NCI-H524 treated with DMSO at 0.1 percent for 48 hours (cell line): ENCODE measurements at places on chromosomes 12 and 14.
A peak's percentile ranks its signal among the peaks of the same experiment; 100 is the strongest.

DNA sequence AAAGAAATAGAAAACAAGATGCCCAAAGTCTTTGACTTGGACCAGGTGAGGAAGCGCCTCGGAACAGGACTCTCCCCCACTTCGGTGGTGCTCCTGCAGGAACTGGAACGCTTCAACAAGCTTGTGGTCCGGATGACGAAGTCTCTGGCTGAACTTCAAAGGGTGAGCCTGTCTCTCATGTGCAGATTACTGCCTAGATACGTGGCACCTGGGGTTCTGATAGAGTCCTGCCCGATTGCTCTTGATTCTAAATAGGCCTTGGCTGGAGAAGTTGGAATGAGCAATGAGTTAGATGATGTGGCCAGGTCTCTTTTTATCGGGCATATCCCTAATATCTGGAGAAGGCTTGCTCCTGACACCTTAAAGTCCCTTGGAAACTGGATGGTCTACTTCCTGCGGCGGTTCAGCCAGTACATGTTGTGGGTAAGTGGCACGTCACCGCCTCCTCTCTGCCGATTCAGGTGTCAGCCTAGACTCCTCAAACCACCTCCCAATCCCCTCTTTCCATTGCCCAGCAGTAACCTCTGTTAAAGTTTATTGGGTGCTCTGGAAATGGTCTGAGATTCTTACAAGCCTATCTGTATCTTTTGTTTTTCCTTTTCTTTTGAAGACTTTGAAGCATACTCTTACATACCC lies 40.8 kb downstream of the CCDC92 start:
- DNase-seq = no peak

DNA sequence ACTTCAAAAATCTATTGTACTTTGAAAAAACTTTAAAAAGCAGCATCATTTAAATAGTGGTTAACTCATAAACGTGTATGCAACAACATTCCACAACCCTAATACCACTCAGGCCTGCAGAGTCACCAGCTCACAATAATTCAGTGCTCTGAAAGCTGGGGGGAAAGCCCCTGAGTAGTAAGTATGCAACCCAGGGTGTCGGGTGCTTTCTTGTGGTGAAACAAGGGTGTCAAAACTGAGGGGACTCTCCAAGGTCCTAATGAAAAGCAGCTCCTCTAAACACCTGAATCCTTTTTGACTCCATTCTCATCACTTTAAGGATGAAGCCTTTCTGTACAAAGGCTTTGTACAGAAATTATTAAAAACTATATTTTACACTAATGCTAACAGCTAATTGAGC lies 33.7 kb downstream of the FGFR1OP2 start:
- DNase-seq = no peak

- DNase-seq = no peak
Observed at GRCh38 chr12:24109381-24110039, 160.0 kb upstream of the SOX5 start.

- DNase-seq = peak; percentile 13
Observed at GRCh38 chr12:48996794-48997718, 2.1 kb downstream of the DDN start.

DNA sequence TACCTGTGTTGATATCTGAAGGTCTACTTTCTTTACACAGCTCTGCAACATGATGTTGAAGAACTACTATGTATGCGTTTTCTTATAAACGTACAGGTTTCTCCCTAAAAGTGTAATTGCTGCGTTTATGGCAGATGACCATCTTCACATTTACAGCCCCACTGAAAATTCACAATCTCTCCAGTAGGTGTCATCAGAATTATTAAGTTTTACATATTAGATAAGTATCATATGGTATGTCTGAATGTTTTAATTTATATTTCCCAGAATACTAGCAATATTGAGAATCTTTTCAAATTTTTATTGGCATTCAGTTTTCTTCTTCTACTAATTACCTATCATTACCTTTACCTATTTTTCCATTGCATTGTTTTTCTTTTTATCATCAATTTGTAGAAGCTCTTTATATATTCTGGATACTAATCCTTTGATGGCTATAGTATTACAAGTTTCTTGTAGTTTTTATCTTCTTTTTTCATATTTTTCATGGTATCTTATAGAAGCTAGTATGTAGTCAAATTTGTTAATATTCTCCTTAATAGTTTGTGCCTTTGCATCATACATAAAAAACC lies 123.5 kb downstream of the CAPZA3 start:
- no peak for DNase-seq

DNA sequence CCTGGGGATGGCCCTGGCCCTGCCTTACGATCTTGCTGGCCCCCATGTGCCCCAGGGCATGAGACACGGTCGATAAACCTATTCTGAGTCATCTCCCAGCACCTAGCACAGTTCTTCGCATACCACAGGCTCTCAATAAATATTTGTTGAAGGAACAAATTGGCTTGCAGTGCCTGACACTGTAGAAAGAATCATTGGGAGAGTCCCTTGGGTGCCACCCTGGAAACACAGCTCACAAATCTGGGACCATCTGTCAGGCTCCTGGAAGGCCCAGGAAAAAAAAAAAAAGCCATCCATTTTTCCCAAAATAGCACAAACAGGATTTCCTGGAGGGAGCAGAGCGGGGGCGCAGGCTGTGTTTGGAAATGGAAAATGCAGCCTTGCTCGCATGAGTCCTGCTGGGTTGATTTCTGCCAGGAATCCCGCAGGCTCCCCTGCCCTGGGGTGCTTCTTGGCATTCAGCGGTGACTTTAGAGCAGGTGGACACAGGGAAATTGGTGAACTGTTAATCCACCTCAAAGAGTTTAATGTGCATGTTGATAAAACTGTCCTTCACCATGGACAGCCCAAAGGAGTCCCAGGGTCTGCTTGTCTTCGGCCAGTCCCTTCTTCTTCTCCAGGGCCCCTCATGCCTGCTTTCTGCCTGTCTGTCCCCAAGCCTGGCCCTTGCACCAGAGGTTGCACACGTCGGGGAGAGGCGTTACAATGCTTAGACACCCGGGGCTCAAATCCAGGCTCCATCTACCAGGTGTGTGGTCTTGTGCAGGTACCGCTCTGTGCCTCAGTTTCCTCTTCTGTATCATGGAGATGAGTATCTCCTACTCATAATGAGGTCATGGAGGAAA lies 106.1 kb upstream of the RFLNA start:
- peak; percentile 30 for DNase-seq
